ENCODE measurements at places on chromosomes 4 and X.

DNA sequence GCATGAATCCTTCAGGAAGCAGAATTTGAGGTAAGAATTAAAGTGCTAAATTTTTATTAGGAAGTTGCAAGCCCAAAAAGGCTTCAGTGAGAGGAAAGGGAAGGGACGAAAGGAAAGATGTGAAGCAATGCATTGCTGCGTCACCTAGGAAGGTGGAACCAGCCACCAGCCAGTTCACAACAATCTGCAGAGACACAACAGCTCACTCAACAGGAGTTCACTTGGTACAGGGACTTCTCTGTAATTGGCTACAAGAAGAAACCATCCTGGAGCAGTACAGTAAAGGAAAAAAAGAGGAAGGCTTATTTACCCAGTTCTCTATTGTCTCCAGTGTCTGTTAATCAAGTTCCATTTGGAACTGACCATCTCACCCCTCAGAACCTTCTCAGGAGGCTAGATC is 157.6 kb downstream of the HNRNPD start:
- DNase-seq: no peak

- peak; percentile 99 for DNase-seq
Observed at GRCh38 chr4:128386761-128387599, 99.4 kb upstream of the PGRMC2 start.

- no peak for DNase-seq
Observed at GRCh38 chr4:22490718-22491315, 25.0 kb downstream of the ADGRA3 start.

DNA sequence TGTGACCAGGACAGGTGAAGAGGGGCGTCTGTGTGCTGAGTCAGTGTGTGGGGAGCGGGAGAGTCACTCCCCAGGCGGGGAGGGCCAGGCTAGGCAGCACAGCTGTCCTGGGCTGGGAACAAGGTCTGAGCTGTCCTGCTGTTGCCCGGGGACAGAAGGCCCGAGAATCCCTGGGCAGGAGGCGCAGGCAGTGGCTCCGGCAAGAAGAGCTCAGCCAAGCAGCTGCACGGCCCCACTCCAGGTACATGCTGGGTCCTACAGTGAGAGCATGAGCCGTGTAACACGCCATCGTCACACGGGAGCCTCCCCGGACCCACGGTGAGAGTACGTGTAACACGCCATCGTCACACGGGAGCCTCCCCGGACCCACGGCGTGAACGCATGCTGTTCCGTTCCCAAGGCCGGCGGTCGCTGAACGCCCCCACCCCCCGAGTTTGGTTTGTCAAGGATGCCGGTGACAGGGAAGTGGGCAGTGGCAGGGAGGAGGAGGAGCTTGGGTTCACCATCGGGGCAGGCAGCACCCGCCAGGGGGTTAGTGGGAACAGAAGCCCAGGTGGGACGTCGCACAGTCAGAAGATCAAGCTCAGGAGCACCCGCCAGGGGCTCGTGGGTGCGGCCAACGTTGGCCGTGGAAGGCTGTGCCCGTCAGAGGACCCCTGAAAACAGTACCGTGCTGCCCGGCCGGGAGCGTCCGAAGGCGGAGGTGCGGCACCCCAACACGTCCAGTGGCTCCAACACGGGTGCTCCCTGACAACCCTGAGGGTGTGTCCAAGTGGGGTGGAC is 15.6 kb downstream of the PPP2R3B start:
- no peak for DNase-seq

DNA sequence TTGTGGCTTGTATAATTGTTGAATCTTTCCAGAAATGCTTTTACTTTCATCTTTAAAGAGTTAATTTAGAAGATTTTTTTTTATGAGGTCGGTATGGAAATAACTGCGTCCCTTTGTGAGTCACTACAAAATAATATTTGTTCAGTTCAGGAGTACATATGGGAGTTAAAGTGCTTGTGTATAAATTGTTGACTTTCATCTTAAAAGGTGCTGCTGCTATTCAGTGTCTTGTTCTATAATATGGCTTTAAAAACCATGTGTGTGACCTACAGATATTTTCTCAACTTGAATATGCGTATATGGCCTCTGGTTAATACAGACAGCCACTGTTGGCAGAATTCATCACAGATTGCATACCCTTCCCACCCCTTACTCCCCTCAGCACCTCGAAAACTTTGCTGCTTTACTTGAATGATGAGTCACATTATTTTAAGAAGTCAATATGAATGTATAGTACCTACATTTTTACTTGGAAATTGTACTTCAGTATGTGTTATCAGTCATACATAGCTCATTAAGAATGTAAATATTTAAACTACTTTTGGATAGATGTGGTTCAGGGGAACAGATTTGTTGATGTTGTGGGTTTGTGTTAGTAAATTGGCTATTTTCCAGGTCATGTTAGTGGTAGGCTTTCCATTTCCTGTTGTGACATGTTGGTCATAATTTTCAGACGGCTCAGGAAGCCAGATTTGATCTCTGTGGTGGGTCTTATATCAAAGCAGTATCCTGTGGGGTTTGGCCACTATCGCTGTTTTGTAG is 1.5 kb downstream of the CLCN3 start:
- peak; percentile 19 for DNase-seq

DNA sequence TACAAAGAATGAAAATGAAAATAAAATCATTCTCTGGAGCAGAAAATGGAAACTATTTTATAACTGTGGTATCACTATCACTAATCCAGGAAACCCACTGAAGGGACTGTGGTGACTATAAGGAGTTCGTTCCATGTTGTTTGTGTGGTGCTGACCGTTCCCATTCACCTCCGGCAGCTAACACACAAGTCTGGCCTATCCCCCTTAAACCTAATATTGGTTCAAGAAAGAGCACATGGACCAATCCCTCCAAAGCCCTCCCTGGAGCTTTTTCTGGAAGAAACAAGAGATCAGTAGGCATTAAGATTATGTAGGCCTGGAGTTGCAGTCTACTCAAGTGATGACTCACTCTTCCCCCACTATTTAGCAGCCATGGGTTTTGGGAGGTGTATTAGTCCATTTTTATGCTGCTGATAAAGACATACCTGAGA is 25.9 kb upstream of the FAM241A start:
- no peak for DNase-seq

DNA sequence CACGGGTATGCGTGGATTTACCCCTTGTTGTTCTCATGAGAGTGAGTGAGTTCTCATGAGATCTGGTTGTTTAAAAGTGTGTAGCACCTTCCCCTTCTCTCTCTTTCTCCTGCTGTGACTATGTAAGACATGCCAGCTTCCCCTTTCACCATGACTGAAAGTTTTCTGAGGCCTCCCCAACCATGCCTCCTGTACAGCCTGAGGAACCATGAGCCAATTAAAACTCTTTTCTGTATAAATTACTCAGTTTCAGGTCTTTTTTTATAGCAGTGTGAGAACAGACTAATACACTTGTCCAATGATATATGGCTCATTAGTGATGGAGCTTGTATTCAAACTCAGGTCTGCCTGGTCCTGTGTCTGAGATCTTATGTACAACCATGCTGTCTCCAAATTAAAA is 28.5 kb upstream of the RTL3 start:
- DNase-seq: no peak

- no peak for DNase-seq
Observed at GRCh38 chrX:45619290-45619689, 418.6 kb upstream of the DIPK2B start.

DNA sequence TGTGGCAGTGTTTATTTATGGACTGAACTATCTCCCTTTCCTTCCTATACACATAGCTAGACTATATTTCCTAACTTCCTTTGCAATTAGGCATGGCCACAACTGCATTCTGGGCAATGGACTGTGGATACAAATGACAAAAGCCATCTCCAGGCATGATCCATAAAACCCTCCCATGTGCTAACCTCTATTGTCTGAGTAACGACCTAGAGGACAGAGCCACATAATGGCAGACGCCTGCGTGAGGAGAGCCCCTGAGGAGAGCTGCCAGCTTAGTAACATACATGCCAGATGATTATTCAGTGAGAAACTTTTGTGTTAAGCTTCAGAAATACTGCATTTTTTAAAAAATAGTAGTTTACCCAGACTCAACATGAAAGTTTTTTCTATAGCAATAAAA is 142.9 kb downstream of the ADGRA3 start:
- no peak for DNase-seq

GRCh38 chr4:82388405-82388804 is 14.6 kb upstream of the HNRNPD start:
- DNase-seq: no peak

DNA sequence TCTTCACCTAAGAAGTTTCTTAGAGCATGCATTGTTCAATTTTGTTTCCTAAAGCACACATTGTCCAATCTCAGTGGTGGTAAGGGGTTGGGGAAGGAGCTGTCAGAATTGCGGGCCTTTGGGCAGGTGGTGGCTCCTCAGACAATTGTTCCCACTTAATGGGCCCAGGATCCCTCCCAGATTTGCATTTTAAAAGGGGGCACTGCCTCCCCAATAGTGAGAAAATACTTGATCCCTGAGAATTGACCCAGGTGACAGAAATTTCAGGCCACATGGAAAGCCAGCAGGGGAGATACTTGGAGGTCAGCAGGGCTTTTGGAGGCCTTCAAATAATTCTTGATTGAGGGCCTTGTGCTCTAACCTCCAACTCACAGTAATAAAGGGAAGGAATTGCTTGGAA is 217.1 kb downstream of the ZNF674 start:
- no peak for DNase-seq

- DNase-seq: peak; percentile 41
Observed at GRCh38 chr4:77931452-77932135, 69.0 kb downstream of the MRPL1 start.

GRCh38 chrX:130262231-130262630 is 6.5 kb downstream of the ZNF280C start:
- no peak for DNase-seq

- DNase-seq: peak; percentile 98
Observed at GRCh38 chr4:5037553-5038551, 13.4 kb upstream of the STK32B start.

DNA sequence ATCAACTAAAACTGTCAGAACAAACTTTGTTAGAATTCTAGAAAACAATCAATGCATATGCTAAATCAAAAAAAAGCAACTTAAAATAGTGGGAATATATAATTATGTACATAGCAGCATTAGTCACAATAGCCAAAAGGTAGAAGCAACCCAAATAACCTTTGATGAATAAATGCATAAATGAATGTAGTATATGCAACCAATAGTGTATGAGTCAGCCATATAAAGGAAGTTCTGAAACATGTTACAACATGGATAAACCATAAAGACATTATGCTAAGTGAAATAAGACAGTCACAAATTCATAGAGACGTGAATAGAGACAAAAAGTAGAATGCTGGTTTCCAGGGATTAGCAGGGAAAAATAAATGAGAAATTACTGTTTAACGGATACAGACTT is 762.8 kb upstream of the INTU start:
- no peak for DNase-seq

DNA sequence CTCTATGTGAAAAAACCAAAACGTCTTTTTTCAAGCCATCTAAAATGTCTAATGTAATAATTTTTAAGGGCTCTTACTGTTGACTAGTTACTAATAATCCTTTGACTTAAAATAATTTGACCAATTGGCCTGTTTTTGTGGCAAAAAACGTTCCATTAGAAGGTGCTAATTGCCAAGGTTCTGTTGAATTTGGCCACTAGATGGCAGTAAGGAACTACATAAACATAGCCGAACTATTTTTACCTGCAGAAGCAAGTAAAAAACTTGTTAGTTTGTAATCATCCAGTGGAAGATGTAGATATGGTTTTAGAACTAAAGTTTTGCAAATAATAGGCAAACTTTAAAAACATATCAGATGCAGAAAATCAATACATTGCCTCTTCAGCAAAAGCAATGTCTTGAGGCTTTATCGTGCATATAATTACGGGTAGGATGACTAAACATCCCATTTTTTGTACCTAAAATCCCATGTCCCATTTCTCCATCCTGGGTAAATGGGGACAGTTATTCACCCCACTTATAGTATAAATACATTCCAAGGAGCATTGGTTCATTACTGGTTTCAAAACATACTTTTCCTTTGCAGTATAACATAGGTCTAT is 57.6 kb downstream of the PROM1 start:
- DNase-seq: no peak

GRCh38 chrX:146056511-146057081 is 239.0 kb downstream of the SLITRK2 start:
- DNase-seq: no peak

DNA sequence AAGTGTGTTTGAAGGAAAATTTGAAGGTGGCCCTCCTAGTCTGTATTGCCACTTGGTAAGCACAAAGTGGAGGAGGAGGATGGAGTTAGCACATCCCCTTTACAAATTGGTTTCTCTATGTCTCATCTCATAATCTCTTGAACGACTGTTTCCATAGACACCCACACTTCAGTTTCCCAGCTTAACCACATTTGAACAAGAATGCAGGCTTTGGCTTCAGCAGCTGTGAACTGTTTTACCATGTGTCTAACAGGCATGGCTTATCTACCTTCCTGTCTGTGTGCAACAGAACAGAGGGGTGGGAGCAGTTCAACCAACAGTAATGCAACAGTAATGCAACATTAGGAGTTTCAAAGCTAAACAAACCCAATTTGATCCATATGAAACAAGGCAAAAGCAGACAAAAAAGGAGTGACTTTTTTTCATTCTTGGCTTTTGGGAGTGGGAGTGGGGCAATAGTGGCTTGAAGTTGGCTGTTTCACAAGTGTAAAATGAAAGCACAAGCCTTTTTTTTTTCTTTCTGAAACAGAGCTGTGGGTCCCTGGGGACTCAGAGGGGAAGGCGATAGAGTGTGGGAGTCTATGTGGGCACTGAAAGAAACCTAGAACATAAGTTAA is 108.0 kb downstream of the ITM2A start:
- DNase-seq: no peak

GRCh38 chr4:98614662-98615061 is 43.7 kb downstream of the TSPAN5 start:
- no peak for DNase-seq

DNA sequence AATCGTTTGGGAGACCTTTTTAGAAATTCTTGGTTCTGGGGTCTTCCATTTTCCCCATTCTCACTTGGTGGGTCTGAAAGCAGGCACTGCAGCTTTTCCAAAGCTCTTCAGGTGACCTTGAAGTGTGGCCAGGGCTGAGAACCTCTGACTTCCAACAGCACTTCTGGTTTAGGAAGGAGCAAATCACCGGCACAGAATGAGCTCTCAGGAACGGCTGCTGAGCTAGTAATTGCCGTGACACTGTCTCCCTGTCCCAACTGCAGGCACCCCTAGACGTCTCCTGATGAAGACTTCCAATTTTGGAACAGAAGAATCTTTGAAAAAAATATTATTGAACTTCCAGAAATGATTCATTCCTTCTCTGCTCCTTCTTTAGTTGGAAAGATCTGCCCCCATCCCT is 31.3 kb downstream of the CD38 start:
- no peak for DNase-seq

DNA sequence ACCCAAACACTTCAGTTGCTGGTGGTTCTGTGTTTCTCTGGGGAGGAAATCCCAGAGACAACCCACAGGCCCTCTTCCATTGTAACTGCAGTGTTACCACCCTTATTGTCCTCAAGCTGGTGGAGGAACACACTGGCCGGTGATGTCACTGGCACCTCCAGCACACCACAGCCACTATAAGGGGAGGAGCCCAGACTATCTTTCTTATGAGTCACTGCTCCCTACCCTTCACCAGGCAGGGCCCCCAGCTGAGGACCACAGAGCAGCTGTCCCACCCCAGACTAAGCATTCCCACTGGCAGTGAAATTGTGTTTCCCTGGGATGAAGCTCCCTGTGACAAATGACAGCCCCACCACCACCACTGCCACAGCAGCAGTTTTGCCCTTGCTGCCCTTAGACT is 171.8 kb upstream of the FGF16 start:
- peak; percentile 75 for DNase-seq
